ENCODE measurements at places on chromosomes 13 and 19.

DNA sequence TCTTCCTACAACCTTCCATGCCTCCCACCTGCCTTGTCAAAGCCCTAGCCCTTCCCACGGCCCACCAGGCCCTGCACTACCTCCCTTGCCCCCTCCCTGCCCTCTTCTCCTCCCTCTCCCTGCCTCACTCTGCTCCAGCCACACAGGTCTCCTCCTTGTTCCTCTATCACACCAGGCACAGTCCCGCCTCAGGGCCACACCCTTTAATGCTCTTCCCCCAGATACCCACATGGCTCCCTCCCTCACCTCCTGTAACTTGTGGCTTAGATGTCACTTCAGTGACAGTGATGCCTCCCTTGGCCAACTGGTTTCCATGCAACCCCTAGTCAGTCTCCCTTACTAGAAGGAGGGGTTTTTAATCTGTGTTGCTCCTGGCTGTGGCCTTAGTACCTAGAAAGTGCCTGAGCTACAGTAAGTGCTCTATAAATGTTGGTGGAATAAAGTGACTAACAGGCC is 1.3 kb downstream of the SIRT6 start:
- no peak for DNase-seq

- peak; percentile 47 for DNase-seq
Observed at GRCh38 chr13:101925731-101926130, 473.3 kb downstream of the ITGBL1 start.

DNA sequence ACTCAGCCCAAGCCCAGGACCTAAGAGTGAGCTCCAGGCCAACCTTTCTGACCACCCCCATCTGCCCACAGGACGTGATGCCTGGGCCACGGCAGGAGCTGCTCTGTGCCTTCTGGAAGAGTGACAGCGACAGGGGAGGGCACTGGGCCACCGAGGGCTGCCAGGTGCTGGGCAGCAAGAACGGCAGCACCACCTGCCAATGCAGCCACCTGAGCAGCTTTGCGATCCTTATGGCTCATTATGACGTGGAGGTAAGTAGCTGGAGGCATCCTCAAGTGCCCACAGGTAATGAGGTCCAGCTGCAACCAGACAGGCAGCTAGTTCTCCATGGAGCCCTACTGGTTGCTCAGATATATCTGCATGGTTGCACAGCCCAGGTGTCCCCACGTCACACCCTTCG is 14.8 kb downstream of the DDX39A start:
- peak; percentile 14 for DNase-seq

GRCh38 chr13:25253702-25254101 is 33.6 kb downstream of the MTMR6 start:
- no peak for DNase-seq

GRCh38 chr19:2556221-2557092 is 80.5 kb downstream of the GADD45B start:
- DNase-seq: no peak

DNA sequence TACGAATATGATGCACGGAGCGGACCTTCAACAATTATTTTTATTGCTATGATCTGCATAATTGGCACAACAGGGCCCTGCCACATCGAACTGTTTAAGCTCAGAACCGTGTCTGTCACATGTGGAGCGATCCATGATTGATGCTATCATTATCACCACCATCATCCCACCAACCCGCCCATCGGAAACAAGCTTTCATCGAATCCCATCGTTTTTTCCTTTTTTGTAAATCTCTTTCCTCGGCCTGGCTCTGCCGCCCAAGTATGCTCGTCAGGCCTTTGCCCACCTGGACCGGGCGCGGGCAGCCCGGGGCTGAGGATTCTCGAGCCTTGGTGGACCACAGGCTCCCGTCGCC is 533 bp upstream of the DCAF15 start:
- DNase-seq: no peak

DNA sequence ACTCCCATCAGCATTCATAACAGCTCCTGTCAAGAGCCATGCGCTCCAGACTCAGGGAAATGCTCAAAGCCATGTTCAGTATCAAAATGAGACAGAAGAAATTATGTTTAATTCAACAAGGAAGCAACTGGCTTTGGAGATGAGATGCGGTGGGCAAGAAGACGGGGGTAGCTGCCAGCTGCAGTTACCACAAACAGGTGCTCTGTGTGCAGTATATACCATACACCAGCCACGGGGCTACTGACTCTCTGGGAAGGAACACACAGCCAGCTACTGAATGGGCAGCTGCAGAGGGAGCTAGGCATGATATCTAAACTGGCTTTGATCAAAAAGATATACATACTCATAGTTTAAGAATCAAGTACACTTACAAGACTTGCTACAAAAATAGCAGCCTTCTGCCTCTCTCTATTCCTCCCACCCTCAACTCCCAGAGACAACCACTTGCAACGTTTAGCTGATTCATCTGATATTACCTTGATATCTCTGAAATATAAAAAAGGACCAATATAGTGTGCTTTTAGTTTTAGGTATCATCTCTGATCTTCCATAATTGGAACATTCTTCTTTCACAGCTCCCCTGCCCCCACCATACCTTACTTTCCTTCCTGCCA is 593.0 kb downstream of the UQCRFS1 start:
- no peak for DNase-seq

GRCh38 chr19:6811906-6812305 is 39.4 kb downstream of the VAV1 start:
- peak; percentile 7 for DNase-seq

- no peak for DNase-seq
Observed at GRCh38 chr19:12244370-12244769, 50.3 kb downstream of the ZNF44 start.

DNA sequence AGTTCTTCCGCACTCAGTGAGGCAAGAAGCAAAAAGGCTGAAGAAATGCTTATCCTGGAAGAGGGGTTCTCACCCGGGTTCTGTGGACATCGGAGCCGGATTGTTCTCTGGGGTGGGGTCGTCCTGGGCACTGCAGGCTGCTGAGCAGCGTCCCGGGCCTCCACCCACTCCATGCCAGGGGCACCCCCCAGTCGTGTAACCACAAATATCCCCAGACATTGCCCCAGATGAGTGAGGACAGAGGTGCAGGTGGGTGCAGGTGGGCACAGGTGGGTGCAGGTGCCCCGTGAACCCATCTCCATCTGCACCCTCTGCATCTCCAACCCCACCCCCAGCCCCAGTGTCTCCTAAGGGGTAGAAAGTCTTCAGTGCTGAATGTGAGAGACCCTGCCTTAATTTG is 67.5 kb downstream of the GNG7 start:
- no peak for DNase-seq

All from NCI-H345 (cell line).